ENCODE measurements at places on chromosomes 1 and 21. TPM values are rescaled to one million over a fixed set of nuclear protein-coding genes. Genes with fewer than 3 reads are reported as not detected.

DNA sequence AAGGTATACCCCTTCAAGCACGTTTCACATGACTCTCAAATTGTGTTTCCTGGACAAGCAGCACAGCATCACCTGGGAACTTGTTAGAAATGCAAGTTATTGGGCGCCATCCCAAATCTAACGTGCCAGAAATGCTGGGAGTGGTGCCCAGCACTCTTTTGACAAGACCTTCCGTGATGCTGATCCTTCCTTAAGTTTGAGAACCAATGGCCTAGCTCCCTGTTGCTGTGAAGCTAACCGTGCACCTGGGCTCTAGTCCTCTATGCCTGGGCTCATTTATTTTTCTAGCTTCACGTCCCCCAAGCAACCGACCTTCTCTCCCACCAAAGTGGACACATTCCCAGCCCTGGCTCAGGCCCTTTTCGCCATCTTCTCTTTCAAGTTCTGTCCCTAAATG, 4.3 kb downstream of the BEST4 start:
- no peak for DNase-seq

GRCh38 chr1:94398356-94398755, 19.8 kb upstream of the ABCD3 start:
- DNase-seq = no peak

Gene GUCA2A
- not detected for polyA plus RNA-seq

GRCh38 chr1:233294913-233295236, 650 bp downstream of the PCNX2 start:
- no peak for DNase-seq

GRCh38 chr21:34166468-34166867, 93.1 kb downstream of the MRPS6 start:
- DNase-seq = no peak

DNA sequence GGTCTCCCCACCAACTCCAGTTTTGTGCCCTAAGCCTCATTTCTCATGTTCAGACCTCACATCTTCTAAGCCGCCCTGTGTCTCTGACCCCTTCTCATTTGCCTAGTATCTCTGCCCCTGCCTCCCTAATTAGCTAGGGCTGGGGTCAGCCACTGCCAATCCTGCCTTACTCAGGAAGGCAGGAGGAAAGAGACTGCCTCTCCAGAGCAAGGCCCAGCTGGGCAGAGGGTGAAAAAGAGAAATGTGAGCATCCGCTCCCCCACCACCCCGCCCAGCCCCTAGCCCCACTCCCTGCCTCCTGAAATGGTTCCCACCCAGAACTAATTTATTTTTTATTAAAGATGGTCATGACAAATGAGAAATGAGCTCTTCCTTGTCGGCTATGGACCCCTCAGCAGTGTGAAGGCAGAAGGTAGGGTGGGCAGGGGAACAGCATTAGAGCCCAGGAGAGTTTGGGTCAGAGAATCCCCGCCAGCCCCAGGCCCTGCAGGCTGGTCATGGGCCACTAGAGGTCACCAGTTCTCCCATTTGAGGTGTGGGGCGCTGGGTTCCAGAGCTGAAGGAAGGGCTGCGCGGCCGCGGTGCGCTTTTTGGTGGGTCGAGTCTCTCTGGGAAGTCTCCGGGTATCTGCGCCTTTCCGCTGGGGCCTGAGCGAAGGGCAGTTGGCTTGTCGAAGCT, 11.5 kb downstream of the ADAMTSL4 start:
- peak; percentile 95 for DNase-seq

- peak; percentile 7 for DNase-seq
Measured at GRCh38 chr1:227901239-227901905, 46.4 kb downstream of the WNT9A start.

DNA sequence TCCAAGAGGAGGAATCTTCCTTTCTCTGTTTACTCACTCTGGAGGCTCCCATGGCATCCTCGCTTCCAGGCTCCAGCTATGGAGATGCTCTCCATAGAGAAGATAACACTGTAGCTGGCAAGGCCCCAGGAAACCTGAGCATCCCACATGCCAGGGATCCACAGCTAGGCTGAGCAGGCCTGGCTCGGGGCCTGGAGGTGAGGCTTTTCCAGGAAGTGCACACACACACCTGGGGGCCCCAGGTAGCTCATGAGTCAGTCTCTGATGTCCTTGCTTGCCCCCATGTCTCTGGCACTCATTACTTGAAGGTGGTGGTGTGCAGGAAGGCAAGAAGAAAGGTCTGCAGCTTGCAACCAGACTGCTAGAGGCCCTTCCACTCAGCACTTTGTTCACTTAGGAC, 5.5 kb upstream of the LCE5A start:
- DNase-seq = no peak

DNA sequence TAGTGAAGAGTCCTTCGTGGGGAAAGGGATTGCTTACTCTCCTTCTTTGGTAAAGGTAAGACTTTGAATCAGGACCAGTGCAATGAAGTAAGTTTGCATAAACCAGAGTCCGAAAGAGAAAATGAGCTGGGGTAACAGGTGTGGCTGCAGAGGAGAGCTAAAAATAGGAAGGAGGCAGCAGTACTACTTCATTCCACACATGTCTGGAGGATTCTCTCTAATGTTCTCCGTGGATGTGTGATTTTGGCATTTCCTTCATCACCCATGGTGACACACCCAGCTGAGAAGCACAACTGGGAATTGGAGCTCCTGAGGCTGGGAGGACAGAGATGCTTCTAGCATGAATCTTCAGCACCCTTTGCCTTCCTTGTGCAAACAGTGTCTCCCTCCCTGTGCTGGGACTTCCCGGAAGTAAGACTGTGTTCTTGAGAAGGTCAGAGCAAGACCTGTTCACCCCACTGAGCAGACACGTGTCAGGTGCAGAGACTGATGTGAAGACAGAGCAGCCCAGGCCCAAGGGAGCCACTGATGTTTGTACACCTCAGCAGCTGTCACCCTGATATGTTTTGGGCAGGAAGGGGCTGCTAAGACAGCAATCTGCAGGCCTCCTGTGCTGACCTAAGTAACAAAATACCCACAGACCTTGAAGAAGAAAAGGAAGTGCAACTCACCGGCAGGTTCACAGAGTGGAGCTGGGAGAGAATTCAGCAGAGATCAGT, 13.3 kb downstream of the FCRL1 start:
- no peak for DNase-seq

DNA sequence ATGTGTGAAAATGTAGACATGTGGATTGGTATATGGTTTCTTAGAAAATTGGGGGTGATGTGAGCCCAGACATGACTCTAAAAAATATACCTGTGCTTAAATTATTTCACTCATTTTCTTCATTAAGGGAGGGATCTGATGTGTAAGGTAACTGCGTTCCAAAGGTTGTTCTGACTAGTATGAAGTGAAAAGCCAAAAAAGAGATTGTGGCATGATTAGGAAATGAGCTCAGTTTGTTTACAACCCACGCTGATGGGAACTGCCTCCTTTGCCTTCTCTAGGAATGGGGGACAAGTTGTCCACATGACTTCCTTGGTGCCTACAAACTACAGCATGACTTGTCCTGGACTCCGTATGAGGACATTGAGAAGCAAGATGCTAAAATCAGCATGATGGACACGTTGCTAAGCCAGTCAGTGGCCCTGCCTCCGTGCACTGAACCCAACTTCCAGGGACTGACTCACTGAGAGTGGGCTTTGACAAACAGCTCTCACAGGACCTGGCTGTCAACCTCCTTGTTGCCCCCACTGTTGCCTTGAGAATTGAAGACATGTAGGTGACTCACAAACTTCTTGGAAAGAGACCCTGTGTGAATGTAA, 8.0 kb downstream of the C1orf50 start:
- DNase-seq = no peak

Gene PADI2
- polyA plus RNA-seq = 58.3 TPM

- DNase-seq = no peak
Measured at GRCh38 chr1:81922955-81923354, 122.2 kb downstream of the ADGRL2 start.

Gene SH2D5
- 0.86 TPM for polyA plus RNA-seq

DNA sequence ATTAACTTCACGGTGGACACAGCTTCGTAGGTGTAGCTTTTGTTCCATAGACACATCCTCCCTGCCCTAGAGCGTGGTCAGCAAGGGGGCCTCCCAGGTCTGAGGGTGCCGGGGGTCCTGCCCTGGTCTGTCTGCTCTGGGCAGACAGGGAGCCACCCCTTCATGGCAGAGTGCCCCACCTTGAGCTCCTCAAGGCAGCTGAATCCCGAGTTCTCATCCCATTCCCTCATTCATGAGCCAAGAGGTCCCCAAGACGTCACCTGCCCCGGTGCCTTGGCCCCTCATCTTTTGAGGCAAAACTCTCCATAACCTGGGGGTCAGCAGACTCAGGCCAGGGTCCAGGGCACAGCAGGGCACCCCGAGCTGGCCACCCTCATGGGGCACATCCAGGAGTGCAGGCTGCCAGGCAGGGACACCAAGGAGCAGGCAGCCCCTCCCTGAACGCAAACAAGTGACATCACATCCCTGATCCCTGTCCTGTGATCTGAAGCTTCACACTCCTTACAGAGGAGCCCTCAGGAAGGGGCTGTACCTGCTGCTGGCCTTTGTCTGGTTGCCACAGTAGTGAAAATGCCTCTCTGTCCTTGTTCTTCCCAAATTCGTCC, 23.3 kb downstream of the UBASH3A start:
- DNase-seq = no peak

DNA sequence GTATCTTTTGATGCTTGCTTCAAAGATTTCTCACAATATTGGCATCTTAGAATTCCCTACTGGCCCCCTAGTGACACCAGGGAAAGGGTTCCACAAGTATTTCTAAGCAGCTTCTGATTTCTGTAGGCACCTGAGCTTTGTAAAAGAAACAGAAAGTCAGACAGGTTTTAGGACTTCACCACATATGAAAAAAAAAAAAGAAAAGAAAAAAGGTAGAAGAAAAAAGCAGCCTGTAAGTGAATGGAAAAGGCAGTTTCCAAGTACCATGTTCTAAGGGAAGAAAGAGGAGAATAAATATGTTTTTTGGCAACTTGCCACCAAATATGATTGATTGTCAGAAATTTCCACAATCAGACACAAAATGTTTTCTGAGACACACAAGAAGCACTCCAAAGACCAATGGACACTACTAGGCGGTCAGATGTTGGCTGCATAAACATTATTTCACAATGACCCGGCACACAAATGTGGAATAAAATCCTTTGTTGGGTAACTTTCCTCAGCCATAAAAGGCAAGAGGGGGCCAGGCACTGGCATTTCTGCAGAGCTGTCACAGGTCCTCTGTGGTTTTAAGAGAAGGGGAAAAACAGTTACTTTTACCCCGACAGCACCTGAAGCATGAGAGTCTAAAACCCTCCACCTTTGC, 12.7 kb upstream of the CPLANE2 start:
- DNase-seq = peak; percentile 50

GRCh38 chr1:83500987-83501591, 497.8 kb downstream of the TTLL7 start:
- no peak for DNase-seq

DNA sequence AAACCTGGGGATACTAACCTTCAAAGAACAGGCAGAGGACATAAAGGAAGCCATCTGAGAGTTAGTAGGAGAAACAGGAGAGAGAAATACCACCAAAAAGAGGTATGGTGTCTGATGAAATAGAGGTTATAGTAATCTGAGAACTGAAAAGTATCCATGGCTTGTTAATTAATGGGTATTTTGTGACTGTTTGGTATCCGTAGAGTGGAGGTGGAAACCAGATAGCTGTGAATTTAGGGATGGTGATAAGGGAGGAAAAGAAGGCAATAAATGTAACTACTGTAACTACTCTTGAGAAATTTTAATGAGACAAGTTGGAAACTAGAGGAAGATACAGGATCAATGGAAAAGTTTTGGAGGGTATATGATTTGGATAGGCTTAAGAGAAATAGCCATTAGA, 27.5 kb downstream of the PRKAA2 start:
- no peak for DNase-seq

DNA sequence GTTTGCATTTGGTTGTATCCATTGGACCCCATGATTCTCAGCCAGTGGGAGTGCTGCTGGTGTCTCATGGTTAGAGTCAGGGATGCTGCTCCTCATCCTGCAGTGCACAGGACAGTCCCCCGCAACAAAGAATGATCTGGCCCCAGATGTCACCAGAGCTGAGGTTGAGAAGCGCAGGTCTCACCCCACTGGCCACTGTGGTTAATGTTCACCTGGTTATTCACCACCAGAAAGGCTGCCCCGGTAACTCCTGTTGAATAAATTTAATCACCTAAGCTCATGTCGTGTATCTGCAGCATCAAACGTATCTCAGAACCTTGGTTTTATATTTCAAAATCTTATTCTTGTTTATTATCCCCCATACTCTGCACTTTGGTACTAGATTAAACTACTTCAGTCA, 75.8 kb downstream of the ATP5PO start:
- no peak for DNase-seq

Gene CYB5RL
- 1.0 TPM for polyA plus RNA-seq

All from psoas muscle (tissue), 8 donors.